ENCODE measurements at places on chromosomes 12 and 14.

DNA sequence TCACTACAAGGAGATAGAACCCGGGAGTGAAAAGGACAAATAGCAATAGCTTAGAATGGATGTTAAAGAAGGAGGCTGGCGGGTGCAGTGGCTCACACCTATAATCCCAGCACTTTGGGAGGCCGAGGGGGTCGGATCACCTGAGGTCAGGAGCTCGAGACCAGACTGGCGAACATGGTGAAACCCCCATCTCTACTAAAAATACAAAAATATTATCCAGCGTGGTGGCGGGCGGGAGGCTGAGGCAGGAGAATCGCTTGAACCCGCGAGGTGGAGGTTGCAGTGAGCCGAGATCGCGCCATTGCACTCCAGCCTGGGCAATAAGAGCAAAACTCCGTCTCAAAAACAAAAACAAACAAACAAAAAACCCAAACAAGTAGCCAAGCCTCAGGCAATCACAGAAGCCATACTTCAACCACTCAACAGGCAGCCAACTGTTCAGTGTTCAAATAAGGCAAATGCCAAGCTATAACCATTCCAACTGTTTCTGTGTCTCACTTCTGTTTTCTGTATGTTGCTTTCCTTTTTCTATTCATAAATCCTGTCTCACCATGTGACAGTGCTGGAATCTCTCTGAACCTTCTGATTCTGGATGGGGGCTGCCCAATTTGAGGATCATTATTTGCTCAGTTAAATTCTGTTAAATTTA is 3.9 kb upstream of the SPTLC2 start:
- DNase-seq: no peak

GRCh38 chr14:69319911-69320310 is 60.0 kb downstream of the GALNT16 start:
- DNase-seq: no peak

DNA sequence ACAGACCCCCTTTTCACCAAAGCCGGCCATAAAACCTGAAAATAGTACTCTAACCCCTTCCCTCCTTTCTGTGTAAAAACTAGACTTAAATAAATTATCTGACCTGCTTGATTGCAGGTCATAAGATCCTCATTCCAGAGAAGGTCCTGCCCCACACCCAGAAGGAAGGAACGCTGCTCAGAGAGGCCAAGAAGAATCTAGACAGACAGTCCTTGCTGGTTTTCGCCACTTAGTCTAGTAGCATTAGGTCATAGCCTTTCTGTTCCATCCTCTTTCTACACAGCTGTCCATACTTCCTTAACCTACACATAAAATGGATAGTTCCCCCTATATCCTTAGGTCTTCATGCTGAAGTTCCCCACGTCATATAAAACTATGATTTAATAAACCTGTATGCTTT is 83.7 kb upstream of the IGF1 start:
- DNase-seq: no peak

GRCh38 chr12:21456291-21456780 is 18.9 kb downstream of the PYROXD1 start:
- DNase-seq: no peak

DNA sequence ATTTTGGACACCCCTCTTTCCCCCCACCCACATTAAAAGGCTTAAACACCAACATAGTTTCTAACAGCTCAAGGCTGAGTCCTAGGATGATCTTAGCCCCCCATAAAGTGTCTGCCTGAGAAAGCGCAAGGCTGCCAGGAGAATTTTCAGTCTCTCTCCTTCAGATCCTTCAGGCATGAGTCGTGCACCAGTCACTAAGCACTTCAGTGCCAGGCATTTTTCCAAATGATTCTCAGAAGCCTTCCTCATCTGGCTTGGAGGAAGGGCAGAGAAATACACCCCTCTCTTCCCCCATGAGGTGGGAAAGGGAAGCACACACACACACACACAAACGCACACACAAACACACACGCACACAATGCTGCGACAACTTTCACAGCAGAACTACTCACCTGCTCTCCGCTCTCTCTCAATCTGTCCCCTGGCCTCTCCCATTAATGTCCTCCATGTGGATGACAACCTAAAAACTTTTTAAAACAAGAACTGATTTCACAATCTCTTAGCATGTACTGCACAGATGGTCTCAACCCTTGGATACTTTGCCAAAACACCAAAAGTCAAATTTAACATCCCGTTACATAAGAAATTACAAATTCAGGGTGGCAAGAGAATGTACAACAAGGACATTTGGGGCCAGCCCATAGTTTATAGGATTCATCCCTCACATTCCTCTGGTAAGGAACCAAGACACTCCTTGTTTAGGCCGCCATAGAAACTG is 49.8 kb downstream of the CKAP4 start:
- no peak for DNase-seq

- no peak for DNase-seq
Observed at GRCh38 chr12:62730649-62731048, 204.3 kb downstream of the PPM1H start.

- DNase-seq: peak; percentile 12
Observed at GRCh38 chr14:30580616-30581282, 21.8 kb downstream of the G2E3 start.

DNA sequence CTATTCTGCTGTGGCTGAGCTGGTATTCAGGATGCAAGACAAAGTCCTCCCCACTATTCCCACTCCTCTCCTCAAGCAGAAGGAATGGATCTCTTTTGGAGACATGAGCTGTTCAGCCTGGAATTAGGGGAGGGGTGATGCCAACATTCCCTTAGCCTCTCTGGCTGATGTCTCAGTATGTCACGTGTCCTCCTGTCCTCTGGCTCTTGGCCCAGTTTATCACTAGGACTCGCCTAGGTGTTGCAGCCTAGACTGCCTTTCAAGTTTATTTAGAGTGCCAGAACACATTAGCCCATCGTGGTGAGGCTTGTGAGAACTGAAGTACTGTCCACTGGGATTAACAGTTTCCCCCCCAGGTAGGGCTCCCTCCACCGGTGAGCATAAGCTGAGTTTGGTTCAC is 239.9 kb upstream of the MIS18BP1 start:
- no peak for DNase-seq

- no peak for DNase-seq
Observed at GRCh38 chr14:34785223-34786006, 71.0 kb upstream of the CFL2 start.

DNA sequence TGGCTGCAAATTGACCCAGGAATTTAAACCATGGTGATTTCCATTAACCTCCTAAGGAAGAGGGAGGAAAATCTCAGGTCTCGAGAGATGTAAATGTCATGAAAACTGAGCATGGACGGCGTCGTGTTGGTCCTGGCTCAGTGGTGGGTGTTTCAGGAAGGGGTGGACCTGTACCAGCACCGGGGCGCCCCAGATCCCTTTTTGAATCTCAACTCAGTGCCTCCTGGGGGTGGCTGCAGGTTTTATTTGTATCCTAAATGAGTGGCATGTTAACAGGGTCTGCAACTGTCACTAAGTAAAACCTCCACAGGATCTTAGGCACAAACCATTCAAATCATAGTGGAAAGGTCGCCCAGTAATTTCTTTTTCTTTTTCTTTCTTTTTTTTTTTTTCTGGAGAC is 101.3 kb downstream of the ASCL4 start:
- no peak for DNase-seq

- no peak for DNase-seq
Observed at GRCh38 chr14:93972618-93973205, 3.7 kb downstream of the ASB2 start.

Measured in renal cortical epithelial cell (primary cell).